Adrenal gland (tissue), 19 donors: ENCODE measurements at places on chromosomes 1 and 21. TPM values are rescaled to one million over a fixed set of nuclear protein-coding genes. Genes with fewer than 3 reads are reported as not detected.

DNA sequence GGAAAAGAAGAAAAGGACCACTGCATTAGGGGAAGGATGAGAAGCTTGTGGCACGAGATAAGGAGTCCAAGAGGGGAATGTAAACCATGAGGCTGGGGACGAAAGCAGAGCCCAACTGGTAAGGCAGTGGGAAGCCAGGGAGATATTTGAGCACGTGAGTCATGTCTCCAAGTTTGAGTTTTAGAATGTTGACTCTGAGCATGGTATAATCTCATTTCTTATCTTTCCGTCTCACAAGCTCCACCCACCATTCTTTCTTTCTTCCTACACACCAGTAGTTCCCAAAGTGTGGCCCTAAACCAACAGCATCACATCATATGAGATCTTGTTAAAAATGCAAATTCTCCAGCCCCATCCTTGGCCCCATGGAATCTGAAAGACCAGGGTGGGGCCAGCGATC is 145.3 kb downstream of the PLPP3 start:
- DNase-seq = no peak

- DNase-seq = no peak
Observed at GRCh38 chr1:181482001-181482430, 1.3 kb upstream of the CACNA1E start.

RBM11 gene
- 8.7 TPM for total RNA-seq

FUBP1 gene
- total RNA-seq = 162 TPM

DNA sequence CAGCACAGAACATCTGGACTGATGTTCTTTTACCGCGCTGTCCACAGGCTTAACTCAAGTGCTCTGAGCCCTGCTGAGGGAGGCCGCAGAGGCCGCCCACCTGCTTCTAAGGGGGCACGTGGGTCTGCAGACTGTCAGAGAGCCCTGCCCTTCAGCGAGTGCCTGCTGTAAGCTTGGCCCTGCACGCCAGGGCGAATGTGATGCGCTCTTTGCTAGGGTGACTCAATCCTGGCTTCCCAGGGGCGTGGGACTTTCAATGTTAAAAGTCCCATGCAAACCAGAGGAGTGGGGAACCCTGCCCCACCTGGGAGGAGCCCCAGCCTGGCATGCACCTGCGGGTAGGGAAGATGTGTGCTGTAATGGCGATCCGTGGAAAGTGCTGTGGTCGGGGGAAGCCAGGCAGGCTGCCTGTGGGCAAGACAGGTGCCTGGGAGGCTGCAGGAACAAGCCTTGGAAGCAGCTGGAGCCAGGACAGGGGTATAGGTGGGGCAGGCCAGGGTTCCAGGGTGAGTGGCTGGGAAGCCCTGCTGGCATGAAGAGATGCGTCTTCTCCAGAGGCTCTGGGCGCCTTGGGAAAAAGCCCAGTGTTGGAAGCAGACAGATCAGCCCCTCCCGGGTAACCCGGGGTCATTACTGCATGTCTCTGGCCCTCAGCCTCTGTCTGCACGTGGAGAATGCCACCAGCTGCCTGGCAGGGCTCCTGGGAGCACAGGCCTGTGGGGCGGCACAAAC is 594 bp upstream of the PANK4 start:
- DNase-seq = peak; percentile 72

IFNAR1 gene
- total RNA-seq = 21.8 TPM

PEX14 gene
- 23.7 TPM for total RNA-seq

- no peak for DNase-seq
Observed at GRCh38 chr21:44579056-44579832, 1.2 kb downstream of the KRTAP10-5 start.

DNA sequence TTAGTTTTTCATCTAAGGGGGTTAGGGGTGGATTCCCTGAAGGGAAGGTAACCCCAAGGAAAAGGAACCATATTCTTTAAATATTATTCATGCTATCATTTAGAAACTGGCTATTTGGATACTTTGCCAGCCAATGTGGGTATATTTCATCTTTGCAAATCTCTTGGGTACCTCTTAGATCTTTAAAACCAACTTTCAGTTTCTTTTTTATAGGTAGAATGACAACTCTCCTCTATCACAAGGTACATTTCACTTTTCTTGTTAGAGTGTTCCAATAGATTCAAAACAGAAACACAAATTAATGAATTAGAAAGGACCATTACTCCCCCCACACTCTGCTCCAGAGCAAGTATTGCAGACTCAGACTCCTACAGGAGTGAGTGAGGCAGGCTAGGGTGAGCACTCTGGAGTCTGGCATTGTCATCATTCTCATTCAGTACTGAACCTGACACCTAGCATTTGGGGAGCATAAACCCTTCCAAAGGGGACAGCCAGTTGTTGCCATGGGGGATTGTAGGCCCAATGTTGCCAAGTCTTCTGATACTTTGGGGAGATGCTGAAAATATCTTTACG is 43.0 kb downstream of the MACO1 start:
- DNase-seq = no peak

ZFP69 gene
- total RNA-seq = 1.6 TPM

- no peak for DNase-seq
Observed at GRCh38 chr1:22844621-22845020, 128.0 kb downstream of the LACTBL1 start.

GRCh38 chr1:16242556-16243214 is 5.7 kb upstream of the CPLANE2 start:
- no peak for DNase-seq

DNA sequence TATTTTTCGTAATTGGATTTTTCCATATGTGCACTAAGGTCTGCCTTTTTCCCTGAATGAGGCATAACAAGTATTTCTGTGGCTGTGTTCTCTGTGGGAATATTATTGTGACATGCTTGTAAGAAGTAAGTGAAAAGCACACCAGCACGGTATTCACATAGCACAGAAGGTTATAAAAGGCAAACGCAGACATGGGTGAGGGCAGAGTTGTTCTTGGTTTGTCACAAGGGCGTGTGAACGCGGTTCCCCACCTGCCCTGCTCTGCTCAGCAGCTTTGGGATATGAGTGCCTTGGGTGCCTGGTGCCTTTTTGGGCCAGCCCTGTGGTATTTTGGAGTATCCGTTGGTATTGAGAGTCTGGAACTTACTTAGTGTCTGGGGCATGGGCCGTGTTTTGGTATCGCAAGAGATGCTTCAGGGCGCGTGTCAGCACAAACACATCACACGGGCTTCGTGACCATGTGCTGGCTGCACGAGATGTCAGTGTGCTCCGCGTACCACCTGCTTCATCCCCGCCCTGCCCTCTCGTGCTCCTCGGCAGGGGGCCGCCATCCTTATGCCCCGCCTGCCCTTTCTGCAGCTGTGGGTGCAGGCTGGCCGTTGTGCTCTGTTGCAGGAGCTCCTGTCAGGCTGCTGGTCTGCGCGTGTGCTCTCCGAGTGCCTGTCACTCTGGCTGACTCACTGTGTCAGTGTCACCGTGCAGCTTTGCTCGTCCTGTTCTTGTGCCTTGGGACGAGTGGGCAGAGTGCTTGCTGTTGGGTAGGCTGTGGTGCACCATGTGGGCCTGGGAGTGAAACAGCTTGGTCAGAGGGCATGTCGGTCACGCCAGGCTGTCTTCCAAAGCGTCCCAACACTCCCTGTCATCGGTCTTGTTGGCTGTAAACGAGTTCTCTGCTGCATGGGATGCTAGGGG is 15.0 kb downstream of the SKI start:
- no peak for DNase-seq

- DNase-seq = no peak
Observed at GRCh38 chr21:45378258-45378966, 26.6 kb upstream of the COL18A1 start.

GSTM1 gene
- total RNA-seq = 150 TPM

GRCh38 chr1:66239834-66240233 is 294.1 kb upstream of the SGIP1 start:
- no peak for DNase-seq

GRCh38 chr21:36999131-36999898 is 7.2 kb upstream of the RIPPLY3 start:
- DNase-seq = no peak

CD1B gene
- total RNA-seq = not detected

TFF2 gene
- 0.39 TPM for total RNA-seq

GRCh38 chr1:160657250-160657781 is 10.5 kb upstream of the SLAMF1 start:
- DNase-seq = no peak

DNA sequence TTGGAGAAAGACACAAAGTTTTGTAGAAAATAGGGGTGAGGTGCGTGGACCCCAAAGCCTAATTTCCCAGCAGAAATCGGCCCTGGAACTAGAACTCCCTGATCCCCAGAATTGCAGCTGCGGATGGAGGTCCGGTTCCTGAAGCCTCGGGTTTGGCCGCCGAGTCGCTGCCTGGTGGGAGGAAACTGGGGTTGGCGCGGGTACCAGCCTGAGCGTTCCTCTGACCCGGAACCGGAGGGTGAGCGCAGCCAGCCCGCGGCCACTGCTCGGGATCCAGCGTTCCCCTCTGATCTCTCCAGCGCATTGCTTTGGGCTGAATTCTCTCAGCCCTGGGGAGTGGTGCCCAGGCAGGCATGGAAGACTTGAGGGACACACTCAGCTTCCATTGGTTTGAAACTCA is 1.6 kb downstream of the ST6GALNAC5 start:
- DNase-seq = peak; percentile 45

- no peak for DNase-seq
Observed at GRCh38 chr1:113930499-113931161, 1.5 kb downstream of the HIPK1 start.

GRCh38 chr1:55284856-55285255 is 69.7 kb upstream of the USP24 start:
- DNase-seq = peak; percentile 31

GRCh38 chr1:226026833-226027232 is 27.7 kb upstream of the SDE2 start:
- DNase-seq = no peak

- no peak for DNase-seq
Observed at GRCh38 chr21:37749132-37749531, 167.1 kb downstream of the KCNJ6 start.

- DNase-seq = no peak
Observed at GRCh38 chr1:189779034-189779433, 698.6 kb downstream of the BRINP3 start.

DNA sequence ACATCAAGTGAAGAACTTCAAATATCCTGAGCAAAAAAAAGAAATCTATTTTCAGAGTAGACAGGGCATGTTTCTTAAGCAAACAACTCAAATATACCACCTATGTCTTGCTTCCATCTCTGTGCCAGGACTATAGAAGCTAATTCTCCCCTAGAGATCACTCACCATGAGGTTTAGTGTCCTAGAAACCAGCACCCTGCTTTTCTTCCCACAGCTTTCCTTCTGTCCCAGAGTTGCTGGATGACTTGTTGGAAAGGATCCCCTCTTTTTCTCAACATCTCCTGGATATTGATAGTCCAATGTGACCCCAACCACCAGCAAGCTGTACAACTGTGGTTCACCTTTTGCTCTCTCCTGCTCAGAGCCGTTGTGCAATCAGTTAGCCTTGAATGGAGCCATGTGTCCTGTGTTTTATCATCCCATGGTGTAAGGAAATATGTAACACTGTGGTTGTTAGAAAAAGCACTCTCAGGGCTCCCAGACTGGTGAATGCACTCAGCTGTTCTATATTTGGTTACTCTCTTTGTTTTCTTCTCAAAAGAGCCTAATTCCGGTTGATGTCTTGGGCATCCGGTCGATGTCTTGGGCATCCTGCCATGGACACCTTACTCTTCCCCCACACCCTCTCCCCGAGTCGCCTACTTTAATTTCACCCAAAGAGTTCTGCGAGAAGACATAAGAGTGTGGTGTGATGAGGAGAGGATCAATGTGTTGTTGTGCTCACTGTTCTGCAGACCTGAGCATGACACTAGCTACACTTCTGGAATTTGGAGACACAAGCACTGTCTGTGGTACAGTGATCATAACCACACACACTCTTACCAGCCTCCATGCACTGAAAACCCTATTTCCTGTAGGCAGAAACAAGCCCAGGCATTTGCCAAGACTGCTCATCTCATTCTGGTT is 1.7 kb downstream of the TNFSF4 start:
- peak; percentile 69 for DNase-seq

GRCh38 chr1:196372896-196373536 is 235.2 kb downstream of the KCNT2 start:
- DNase-seq = no peak

DNA sequence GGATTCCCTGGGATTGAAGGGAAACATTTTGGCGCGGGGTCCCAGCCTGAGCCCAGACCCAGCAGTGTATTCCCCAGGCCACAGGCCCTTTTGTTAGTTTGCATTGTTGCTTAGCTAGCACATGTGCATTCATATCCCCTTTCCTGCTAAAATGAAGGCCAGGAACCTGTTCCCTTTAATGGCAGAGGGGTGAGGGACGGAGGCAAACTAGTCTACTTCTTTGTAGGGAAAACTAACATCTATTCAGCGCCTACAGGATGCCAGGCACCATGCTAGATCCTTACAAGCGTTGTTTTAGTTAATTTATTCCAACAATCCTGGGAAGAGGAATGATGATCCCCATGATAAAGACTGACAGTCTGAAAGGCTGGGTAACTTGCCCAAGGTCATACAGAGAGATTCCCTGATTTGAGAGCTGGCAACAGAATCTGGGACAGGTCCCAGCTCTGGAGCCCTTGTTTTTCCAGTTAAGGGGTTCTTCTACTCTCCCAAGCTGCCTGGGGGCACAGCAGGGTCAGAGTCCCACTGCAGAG is 595 bp upstream of the E2F2 start:
- DNase-seq = no peak

PDZK1IP1 gene
- 16.9 TPM for total RNA-seq

POTED gene
- total RNA-seq = not detected

- no peak for DNase-seq
Observed at GRCh38 chr1:94672934-94673333, 131.4 kb upstream of the F3 start.

RHBDL2 gene
- total RNA-seq = not detected

- no peak for DNase-seq
Observed at GRCh38 chr1:41378999-41379737, 17.9 kb downstream of the FOXO6 start.

DNA sequence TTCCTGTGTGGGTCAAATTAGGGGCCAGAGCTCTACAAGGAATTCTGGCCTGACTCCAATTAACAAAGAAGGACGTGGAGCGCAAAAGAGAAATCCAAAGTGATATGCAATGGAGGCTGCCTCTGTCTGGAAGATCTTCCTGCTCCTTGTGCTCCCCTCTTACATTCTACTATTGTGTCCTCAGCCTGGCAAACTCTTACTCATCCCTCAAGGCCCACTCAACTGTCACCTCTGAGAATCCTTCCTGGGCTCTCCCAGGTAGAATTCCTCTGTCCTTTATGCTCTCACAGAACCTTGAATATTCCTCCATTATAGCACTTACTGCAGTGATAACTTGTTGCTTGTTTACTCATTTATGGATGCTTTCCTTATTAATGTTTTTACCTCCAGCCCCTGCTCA is 31.4 kb downstream of the KCNC4 start:
- DNase-seq = no peak

- no peak for DNase-seq
Observed at GRCh38 chr1:1167398-1167821, 6.3 kb upstream of the TTLL10 start.

DNA sequence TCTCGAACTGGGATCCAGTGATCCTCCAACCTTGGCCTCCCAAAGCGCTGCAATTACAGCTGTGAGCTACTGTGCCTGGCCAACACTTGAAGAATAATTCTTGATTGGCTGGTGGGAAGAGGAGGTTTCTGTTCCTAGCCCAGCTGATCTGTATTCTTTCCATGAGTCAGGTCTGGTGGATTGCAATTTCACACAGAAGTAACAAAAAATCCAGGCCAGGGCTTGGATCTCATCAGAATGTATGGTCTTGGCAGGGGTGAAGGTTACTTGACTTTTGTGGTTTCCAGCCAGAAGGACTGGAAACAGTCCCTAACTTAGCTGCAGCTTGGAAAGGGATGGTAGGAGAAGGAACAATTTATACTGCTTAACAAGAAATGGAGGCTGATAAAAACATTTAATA is 5.1 kb upstream of the HP1BP3 start:
- DNase-seq = peak; percentile 84
